ENCODE measurements at places on chromosomes 4 and X. TPM values are rescaled to one million over a fixed set of nuclear protein-coding genes. Genes with fewer than 3 reads are reported as not detected.

DNA sequence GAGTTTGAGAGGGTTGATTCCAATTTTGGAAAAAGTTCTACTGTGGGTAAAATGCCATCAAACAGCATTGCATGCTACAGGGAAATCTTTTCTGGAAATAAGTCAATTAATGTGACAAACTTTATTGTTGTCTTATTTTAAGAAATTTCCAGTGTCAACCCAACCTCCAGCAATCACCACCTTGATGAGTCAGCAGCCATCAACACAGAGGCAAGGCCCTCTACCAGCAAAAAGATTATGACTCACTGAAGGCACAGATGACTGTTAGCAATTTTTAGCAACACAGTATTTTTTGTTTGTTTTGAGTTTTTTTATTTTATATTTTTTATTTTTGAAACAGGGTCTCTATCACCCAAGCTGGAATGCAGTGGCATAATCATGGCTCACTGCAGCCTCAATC, 165.4 kb upstream of the C1QTNF7 start:
- no peak for DNase-seq

SASH3 gene
- total RNA-seq: 0.26 TPM

MAGEA2B gene
- total RNA-seq: not detected

DNA sequence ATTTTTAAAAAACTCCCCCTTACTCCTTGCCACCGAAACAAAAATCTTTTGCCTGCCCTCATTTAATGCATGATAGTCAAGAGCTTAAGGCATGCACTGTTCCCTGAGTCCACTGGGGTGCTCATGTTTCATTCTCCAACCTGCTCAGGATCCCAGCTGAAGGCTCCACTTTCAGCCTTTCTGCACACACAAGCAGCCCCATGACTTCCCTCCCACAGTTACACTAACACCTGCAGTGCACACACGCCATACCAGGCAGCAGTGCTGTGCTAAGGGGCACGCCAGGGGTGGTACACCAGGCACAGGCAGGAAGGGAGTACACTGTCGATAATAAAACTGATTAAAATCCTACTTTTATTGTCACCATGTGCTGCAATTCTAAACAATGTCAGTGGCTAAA, 385.2 kb downstream of the BMPR1B start:
- DNase-seq: no peak

GRCh38 chr4:79575709-79576428, 167.8 kb upstream of the GK2 start:
- DNase-seq: no peak

XPNPEP2 gene
- 4.6 TPM for total RNA-seq

DNA sequence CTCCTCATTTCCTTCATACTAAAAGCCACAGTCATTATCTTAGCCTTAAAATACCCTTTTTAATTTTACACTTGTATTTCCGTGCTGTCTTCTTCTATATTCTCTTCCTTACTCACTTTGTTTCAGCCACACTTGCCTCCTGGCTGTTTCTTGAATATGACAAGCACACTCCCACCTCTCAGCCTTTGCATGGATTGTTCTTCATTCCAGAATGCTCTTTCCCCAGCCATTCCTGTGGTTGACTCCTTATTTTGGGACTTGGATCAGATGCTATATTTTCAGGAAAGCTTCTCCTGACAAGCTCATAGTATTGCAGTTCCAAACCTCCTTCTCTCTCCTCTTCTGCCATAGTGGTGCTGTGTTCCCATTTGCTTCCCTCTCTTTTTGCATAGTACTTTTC, 291.3 kb downstream of the PDHA2 start:
- no peak for DNase-seq

CRMP1 gene
- 42.8 TPM for total RNA-seq

DNA sequence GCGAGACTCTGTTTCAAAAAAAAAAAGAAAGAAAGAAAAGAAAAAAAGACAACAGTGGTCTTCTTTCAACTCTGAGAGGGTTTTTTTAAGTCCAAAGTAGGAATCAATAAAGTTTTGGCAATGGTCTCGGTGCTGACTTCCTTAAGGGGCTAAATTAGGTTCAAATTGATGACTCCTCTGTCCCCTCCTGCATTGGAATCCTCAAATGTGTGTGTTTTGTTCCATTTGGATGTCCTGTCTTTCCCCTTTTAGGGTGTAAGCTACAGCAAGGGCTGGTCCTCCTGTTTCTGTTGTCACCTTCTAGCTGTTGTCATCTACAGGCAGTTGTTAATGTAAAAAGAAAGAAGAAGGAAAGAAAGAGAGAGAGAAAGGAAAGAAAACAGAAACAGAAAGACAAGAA, 84.3 kb upstream of the PLAC1 start:
- DNase-seq: no peak

DNA sequence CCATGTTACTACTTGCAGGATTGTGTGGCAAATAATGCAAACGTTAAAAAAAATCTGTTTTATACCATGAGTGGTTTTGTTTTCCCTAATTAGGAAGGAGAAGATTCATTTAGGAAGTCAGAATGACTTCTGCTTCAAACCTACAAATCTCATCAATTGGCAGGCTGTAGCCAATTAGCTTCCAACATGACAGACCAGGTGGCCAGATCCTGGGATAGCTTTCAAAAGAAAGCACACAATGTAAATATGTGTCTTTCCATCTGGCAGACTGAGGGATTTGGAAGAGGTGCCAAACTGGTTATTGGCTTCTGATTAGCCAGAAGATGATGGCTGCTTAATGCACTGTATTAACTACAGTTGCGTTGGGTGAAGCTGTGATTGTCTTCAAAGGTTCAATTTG, 432.8 kb downstream of the ANKRD50 start:
- DNase-seq: no peak

DNA sequence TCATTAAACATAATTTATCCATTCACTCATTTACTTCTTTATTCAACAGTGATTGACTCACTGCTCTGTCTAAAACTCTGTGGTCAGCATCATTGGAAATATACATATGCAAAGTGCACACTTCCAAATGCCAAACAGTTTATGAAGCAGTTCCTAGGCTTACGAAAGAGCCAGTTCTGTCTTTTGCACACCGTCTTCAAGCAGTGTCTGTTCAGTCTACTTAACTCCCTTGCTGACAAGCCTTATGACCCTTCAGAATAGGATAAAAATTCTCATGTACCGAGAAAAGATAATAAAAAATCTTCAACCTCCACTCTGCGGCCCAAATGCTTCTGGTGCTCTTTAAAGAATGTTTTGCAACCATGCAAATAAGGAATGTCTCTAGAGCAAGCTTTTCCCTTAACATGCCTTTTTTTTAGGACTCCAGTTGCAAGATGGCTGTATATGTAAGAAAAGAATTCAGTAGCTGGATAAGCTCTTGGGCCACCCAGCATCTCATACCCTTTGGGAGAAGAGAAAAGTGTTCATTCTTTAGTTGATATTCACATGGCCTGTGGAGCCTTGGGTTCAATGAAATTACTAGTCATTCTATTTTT, 1037.0 kb upstream of the SLIT2 start:
- DNase-seq: no peak

- DNase-seq: no peak
Measured at GRCh38 chr4:13982010-13982409, 354.5 kb upstream of the BOD1L1 start.

SHOX gene
- total RNA-seq: not detected

DNA sequence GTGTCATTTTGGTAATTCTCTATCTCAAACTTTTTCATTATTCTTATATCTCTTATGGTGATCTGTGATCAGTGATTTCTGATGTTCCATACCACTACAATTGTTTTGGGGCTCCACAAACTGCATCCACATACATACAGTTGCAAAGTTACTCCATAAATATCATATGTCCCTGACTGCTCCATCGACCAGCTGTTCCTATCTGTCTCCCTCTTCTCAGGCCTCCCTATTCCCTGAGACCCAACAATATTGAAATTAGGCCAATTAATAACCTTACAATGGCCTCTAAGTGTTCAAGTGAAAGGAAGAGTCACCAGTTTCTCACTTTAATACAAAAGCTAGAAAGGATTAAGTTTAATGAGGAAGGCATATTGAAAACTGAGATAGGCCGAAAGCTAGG, 108.7 kb downstream of the ANAPC10 start:
- no peak for DNase-seq

- no peak for DNase-seq
Measured at GRCh38 chr4:130054908-130055307, 959.0 kb downstream of the C4orf33 start.

GRCh38 chr4:169852481-169852880, 94.7 kb upstream of the HPF1 start:
- DNase-seq: no peak

- no peak for DNase-seq
Measured at GRCh38 chr4:119020158-119020557, 115.5 kb upstream of the MYOZ2 start.

GRCh38 chr4:42088386-42088785, 64.1 kb downstream of the BEND4 start:
- no peak for DNase-seq

GRCh38 chr4:15891312-15891711, 47.2 kb downstream of the FGFBP1 start:
- DNase-seq: no peak

SYNPO2 gene
- total RNA-seq: 400 TPM

SMR3B gene
- total RNA-seq: not detected

CHRNA9 gene
- total RNA-seq: not detected
